ENCODE measurements at places on chromosomes 13 and 19. TPM values are rescaled to one million over a fixed set of nuclear protein-coding genes. Genes with fewer than 3 reads are reported as not detected.

- no peak for DNase-seq
Observed at GRCh38 chr19:8113017-8113416, 36.4 kb downstream of the FBN3 start.

- no peak for DNase-seq
Observed at GRCh38 chr13:41017159-41017558, 2.0 kb downstream of the ELF1 start.

- no peak for DNase-seq
Observed at GRCh38 chr19:55376241-55376933, at the start of gene TMEM190. TSS of gene TMEM190 (plus strand) at chr19:55376826. CDS start at chr19:55376854, 28 bp downstream.

Gene RASGRP4
- 1.9 TPM for total RNA-seq

Gene NLRP7
- 1.2 TPM for total RNA-seq

GRCh38 chr13:53098455-53098854 is 69.8 kb downstream of the OLFM4 start:
- no peak for DNase-seq

DNA sequence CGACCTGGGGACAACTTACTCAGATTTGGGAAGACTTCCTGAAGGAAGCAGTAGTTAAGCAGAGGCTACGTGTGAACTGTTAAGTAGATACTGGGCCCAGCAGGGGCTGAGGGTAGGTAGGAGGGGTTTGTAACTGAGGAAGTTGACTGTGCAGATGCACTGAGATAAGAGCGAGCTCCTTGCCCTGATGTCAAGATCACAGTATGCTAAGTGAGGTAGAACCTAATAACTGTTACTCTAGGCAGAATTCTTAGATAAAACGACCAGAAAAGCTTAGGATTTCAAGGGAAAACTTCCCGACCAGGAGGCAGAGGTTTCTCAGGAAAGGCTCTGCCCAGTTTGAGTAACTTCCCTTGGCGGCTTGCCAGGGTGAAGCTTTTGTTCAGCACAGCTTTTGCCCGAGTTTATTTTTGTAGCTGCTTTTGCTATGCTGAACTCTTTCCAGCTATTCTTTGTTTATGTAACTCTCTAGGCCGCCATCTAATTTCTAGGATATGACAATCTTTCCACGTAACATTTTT is 632.1 kb downstream of the DIAPH3 start:
- no peak for DNase-seq

DNA sequence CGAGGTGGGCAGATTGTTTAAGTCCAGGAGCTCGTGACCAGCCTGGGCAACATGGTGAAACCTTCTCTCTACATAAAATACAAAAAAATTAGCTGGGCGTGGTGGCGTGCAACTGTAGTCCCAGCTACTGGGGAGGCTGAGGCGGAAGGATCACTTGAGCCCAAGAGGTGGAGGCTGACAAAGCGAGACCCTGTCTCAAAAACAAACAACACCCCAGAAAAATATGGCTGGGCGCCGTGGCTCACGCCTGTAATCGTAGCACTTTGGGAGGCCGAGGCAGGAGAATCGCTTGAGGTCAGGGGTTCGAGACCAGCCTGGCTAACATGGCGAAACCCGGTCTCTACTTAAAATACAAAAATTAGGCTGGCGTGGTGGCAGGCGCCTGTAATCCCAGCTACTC is 3.4 kb upstream of the HNRNPL start:
- DNase-seq, result no peak

GRCh38 chr13:23623394-23623793 is 53.2 kb downstream of the TNFRSF19 start:
- no peak for DNase-seq

- no peak for DNase-seq
Observed at GRCh38 chr13:45341799-45342500, 967 bp upstream of the TPT1 start.

DNA sequence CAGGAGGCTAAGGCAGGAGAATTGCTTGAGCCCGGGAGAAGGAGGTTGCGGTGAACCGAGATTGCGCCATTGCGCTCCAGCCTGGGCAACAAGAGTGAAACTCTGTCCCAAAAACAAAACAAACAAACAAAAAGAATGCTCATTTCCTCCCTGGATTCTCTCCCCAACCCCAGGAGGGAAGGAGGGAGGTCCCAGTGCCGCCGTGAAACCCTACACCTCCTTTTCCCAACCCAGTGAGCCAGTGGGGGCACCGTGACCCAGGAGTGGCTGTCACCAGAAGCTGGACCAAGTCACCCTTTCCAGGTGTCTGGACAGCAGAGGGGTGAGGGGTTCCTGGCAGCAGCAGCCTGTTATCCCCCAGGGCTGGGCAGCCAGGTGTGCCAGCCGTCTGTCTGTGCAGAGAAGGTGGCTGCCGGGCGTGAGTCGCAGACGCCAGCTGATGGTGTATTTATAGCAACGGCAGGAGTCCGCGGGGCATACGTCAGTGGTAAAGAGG is 23.5 kb downstream of the NFIC start:
- no peak for DNase-seq

GRCh38 chr13:59392328-59392727 is 771.4 kb downstream of the DIAPH3 start:
- no peak for DNase-seq

Gene RDH8
- total RNA-seq, result not detected

DNA sequence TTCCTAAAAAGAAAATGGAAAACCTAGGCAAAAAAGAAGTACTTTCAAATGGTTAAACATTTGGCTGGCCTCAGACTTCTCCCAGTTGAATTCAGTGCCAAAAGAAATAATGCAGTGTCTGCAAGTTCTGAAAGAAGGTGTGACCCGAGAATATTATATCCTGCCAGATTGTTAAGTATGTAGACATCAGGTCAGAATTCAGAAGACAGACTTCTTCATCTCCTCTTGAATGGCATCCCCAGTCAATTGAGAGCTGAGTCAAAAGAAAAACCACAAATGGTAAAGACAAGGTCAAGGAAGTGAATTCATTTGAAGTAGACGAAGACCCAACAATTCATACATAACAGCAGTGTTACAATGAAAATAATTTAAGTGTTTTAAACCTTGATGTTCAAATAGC is 194.5 kb downstream of the NBEA start:
- no peak for DNase-seq

DNA sequence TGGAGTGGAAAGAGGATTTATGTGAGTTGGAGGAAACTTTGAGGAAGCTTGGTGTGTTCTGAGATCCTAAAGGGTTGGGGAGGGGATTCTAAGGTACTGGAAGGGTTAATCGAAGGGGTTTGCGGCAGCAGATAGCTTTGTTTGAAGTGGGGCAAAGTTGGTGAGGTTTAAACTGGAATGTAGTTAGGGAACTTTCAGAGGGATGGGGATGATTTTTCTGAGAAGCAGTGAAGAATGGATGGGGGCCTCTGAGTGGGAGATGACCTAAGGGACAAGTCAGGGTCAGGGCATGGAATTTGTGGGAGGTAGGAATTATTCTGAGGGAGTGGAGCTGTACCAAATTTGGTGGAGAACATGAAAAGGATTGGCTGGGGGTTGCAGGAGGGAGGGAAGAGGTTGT is 3.9 kb downstream of the SAE1 start:
- no peak for DNase-seq
